ENCODE measurements at places on chromosomes 16 and 17.

- DNase-seq = no peak
Measured at GRCh38 chr16:84080378-84080777, 36.4 kb downstream of the MBTPS1 start.

DNA sequence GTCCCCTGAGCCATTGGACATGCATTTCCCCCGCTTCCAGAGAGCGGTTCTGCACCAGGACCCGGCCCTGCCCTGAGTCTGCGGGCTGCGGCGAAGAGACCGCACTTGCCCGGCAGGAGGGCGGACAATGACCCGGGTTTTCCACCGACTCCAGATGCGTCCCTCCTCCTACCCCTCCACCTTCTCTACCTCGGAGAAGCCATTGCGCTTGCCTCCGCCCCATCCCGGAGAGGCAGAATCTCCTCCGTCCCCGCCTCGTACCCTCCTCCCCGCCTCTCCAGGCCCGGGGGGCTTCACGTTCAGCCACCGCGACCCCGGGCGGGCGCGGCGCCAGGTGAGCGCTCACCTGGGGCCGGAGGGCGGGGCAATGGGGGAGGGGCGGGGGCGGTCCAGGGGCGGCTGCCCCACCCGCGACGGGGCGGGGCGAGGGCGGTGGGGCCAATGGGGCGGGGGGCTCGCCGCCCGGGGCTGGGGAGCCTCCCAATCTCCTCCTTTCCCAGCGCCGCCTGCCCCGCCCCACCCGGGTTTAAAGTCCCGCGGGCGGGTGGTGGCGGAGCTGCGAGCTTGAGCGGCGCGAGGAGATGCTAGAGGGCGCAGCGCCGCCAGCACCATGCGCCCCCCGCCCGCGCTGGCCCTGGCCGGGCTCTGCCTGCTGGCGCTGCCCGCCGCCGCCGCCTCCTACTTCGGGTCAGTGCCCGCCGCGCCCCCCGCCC, at the start of gene WNT9B:
WNT9B (plus strand) TSS at position 555 of the 713 bp plus-strand sequence; CDS start at position 611, 56 bp downstream.
- no peak for DNase-seq

GRCh38 chr17:39132192-39132610, 19.2 kb downstream of the PLXDC1 start:
- DNase-seq = peak; percentile 44

- no peak for DNase-seq
Measured at GRCh38 chr16:69346683-69347082, 4.9 kb downstream of the TMED6 start.

Data from kidney tubule cell (primary cell).